ENCODE measurements at places on chromosomes 7 and 10. TPM values are rescaled to one million over a fixed set of nuclear protein-coding genes. Genes with fewer than 3 reads are reported as not detected.

GRCh38 chr7:97479740-97480290 lies 252.1 kb upstream of the TAC1 start:
- DNase-seq, result no peak

- DNase-seq, result no peak
Observed at GRCh38 chr10:6187278-6187677, 15.5 kb upstream of the PFKFB3 start.

DNA sequence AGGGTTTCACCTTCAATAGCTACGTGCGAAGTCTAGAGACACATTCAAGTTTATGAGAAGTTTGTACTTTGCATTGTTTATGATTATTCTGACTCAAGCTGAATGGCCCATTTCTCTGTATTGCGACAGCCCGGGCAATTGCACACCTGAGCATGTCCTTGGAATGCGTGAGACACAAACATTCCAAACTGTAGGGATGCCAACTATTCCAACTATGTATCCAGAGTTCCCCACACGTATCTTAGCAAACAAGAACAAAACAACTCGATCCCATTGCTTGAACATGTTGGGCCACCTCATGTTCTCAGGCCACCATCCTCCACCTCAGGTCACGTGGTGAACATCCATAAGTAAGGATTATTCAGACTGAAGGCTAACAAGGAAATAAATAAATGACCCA lies 51.4 kb upstream of the EGFR start:
- DNase-seq, result peak; percentile 87

Gene PTPN20
- total RNA-seq, result not detected

Gene TRPV5
- total RNA-seq, result not detected

Gene KLF14
- total RNA-seq, result not detected

GRCh38 chr7:91135300-91135699 lies 128.9 kb upstream of the FZD1 start:
- DNase-seq, result no peak

GRCh38 chr10:51368943-51369342 lies 294.7 kb downstream of the PRKG1 start:
- no peak for DNase-seq

- peak; percentile 60 for DNase-seq
Observed at GRCh38 chr10:5195727-5196374, 786 bp upstream of the AKR1C4 start.

- no peak for DNase-seq
Observed at GRCh38 chr7:42511027-42511426, 274.0 kb upstream of the GLI3 start.

Gene HMX3
- not detected for total RNA-seq

- DNase-seq, result no peak
Observed at GRCh38 chr7:112112822-112113255, 93.4 kb downstream of the DOCK4 start.

Gene ZNF786
- 9.5 TPM for total RNA-seq

- DNase-seq, result no peak
Observed at GRCh38 chr10:89942217-89942616, 240.8 kb downstream of the KIF20B start.

DNA sequence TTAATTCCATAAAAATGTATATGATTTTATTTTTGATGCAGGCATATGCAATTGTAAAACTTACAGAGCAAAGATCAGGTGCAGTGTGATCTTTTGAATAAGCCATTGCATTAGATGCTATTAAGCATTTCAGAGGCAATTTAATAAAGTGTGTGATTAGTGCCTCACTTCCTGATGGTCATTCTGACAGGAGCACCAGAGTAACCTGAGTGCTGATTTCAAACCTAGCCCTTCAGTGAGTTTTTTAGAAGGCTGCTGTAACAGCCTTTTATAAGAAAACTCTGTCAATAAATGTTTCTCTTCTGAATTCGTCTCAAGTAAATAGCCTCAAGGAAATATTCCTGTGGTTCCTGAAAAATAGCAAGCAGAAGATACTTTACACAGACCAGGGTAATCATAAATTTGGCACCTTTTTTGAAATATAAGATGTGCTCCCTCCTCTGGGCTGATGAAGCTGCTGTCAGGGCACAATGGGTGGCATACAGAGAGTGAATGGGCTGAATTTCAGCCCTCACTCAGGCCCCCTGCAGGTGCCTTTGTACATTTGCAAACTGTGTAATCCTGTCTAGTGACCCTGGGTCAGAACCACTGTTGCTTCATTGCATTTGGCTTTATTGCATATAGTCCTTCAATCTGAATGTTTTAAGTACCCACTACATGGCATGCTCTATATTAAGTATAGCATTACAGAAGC lies 193.7 kb upstream of the CSTF2T start:
- DNase-seq, result no peak

Gene AOC1
- total RNA-seq, result 4.5 TPM

Gene SFTPA1
- not detected for total RNA-seq

- no peak for DNase-seq
Observed at GRCh38 chr10:50044941-50045664, 22.7 kb upstream of the WASHC2A start.

Gene AEBP1
- total RNA-seq, result 0.54 TPM

Gene IFIT1B
- total RNA-seq, result not detected

DNA sequence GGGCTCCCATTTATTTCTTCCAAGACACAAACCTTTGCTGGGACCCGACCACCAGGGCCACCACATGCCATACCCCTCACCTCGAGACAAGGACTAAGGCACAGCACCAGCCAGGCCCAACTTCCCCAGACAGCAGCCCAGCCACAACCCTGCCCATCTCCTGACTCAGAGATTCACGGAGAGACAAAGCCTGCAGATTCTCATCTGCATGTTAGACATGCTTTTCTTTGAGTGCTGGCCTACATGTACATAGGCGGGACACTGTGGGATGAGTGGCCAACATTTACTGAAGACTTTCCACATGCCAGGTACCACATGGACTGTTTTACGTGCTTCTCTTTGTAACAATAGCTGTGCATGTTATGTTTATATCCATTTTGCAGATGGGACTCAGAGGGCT lies 221.3 kb upstream of the ZMIZ1 start:
- no peak for DNase-seq

- DNase-seq, result no peak
Observed at GRCh38 chr10:58998924-58999713, 177.3 kb upstream of the PHYHIPL start.

DNA sequence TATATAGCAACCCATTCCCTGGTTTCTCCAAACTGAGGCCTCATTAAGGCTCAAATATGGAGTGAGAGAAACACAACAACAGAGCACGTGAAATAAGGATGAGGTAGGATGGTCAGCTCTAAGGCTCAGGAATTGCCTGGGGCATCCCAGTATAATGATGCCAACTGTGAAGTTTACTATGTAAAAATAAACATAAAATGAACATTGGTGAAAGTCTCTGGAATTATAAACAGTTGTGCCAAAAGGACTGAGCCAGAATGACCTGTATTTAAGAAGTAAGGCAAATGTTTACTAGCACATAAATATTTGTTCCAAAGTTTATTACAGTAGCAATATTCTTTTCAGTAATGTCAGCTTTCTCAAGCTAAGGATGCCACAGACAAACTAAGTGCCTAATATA lies 64.6 kb downstream of the ZNF680 start:
- no peak for DNase-seq

All from Caco-2 (cell line).